ENCODE measurements at places on chromosomes 7 and 10.

DNA sequence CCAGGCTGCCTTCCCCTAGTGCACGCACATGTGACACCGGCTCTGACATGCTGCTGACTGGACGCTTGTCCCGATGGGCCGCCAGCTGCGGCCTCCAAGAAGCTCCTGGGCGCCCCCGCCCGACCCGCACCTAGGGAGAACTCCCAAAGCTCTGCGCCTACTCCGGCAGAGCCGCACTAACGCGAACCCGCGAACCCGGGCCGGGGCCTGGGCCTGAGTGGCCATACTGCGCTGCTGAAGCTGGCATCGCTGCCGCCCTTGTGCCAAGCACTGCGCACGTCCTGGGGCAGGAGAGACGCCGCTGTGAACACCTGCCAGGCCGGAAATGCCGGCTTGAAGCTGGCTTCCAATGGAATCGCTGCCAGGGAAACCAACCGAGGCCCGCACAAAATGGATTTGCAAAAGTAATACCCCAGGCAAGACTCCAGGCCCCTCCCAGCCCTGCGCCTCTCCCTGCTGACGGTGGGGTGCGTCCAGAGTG lies 85.1 kb downstream of the WASHC2A start:
- no peak overlapping the region for H3K27ac ChIP-seq
- H3K4me3 ChIP-seq, result no peak overlapping the region
- no peak for DNase-seq
- H3K4me1 ChIP-seq, result no peaks in the 10 kb centered on the region
- H3K36me3 ChIP-seq, result no peaks in the 10 kb centered on the region

DNA sequence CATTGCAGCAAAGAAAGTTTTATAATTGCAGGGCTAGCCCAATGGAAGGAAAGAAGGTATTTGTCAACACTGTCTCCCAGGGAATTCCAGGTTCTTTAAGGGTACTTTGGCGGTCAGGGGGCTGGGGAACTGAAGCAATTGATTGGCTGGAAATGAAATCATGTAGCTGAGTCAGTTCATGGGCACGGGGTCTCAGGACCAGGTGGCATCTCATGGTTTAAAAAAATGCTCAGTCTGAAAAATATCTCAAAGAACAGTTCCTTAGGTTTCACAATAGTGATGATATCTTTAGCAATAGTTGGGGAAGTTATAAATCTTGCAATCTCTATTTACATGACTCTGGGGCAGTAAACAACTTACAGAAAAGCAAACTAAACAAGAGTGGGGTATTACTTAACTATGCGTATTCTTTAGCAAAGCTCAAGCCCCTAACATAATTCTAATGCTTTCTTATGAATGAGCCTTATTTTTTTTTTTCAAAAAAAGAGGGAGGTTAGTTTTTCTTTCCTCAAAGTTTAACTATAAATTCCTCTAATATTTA lies 376.9 kb upstream of the NRG3 start:
- no peak for DNase-seq
- no peaks in the 10 kb centered on the region for H3K36me3 ChIP-seq
- no peak overlapping the region for H3K4me3 ChIP-seq
- H3K4me1 ChIP-seq, result no peaks in the 10 kb centered on the region

DNA sequence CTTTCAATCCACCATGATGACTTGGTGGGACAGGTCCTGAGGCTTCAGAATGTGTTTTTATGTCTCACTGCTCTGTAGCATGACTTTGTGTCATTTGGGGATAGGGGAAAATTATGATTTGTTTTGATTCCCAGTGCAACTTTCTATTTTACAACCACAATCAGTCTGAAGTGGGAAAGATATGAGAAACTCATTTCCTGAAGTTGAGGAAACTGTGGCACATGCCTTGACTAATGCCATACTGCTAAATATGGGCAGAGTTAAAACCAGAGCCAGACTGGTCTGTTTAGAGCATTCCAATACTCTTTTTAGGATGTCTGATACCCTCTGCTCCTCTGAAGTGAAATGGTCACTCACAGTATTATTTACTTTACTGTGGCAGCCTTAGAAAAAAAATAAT lies 307.7 kb downstream of the ADRA2A start:
- H3K4me1 ChIP-seq, result no peaks in the 10 kb centered on the region
- no peak overlapping the region for H3K27ac ChIP-seq
- H3K27me3 ChIP-seq, result no peaks in the 10 kb centered on the region

DNA sequence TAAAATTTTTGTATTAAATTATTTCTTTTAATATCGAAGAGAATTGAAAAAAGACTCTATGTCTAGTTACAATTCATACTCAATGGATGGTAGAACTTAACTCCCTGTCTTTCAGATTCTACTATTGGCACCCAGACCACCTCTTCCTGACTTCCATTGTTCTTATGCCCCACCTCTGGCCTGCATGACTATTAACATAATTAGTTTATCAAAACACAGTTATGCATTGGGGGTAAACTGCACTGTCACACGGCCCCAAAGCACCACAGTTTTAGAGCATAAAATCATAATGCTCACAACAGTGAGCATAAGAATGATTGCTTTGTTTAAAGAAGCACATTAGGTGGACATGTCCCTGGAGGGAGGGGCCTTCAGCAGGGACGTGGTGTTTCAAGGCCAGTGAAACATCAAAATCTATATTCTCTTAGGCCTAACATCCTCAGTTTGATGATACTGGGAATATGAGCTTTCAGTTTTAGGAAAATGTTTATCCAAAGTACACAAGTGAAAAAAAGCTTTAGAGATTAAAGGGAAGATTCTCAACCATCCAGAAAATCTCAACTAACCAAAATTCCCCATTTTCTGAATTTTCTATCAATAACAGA lies 79.8 kb downstream of the NRP1 start:
- peaks cover 32% of the 10 kb centered on the region for H3K36me3 ChIP-seq
- no peak overlapping the region for H3K4me3 ChIP-seq
- H3K4me1 ChIP-seq, result peaks cover 20% of the 10 kb centered on the region
- H3K27ac ChIP-seq, result no peak overlapping the region
- H3K27me3 ChIP-seq, result no peaks in the 10 kb centered on the region

- H3K36me3 ChIP-seq, result peaks cover 2% of the 10 kb centered on the region
- H3K4me1 ChIP-seq, result no peaks in the 10 kb centered on the region
- no peak overlapping the region for H3K27ac ChIP-seq
- DNase-seq, result no peak
Observed at GRCh38 chr7:92061154-92061553, 73.1 kb downstream of the CYP51A1 start.

GRCh38 chr7:94314413-94315410 lies 80.0 kb upstream of the COL1A2 start:
- no peaks in the 10 kb centered on the region for H3K27me3 ChIP-seq
- no peak overlapping the region for H3K27ac ChIP-seq
- peaks cover 3% of the 10 kb centered on the region for H3K4me1 ChIP-seq
- no peak overlapping the region for H3K4me3 ChIP-seq

GRCh38 chr10:59582058-59582457 lies 127.6 kb downstream of the SLC16A9 start:
- no peak overlapping the region for H3K27ac ChIP-seq
- H3K4me1 ChIP-seq, result peaks cover 3% of the 10 kb centered on the region
- DNase-seq, result no peak
- H3K27me3 ChIP-seq, result peaks cover 3% of the 10 kb centered on the region
- no peaks in the 10 kb centered on the region for H3K36me3 ChIP-seq

- no peaks in the 10 kb centered on the region for H3K4me1 ChIP-seq
- no peak for DNase-seq
- H3K36me3 ChIP-seq, result no peaks in the 10 kb centered on the region
- H3K27me3 ChIP-seq, result no peaks in the 10 kb centered on the region
Observed at GRCh38 chr7:133489906-133490305, 237.0 kb downstream of the EXOC4 start.

DNA sequence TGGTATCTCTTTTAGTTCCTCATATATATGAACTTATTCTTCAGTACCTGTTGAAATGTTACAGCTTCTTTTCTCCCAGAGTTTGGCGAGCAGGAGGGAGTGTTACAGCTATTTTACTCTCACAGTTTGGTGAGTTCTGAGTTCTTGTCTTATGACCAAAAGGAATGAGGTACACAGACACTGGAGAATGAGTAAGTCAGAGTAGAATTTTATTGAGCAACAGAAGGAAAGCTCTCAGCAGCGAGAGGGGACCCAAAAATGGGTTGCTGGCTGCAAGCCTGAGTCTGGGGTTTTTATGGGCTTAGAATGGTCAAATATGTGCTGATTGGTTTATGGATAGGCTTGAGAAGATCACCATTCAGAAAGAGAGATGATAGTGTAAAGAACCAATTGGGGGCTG lies 175.2 kb downstream of the CDK14 start:
- no peak overlapping the region for H3K27ac ChIP-seq
- no peaks in the 10 kb centered on the region for H3K27me3 ChIP-seq
- peak; percentile 61 for DNase-seq
- peaks cover 5% of the 10 kb centered on the region for H3K36me3 ChIP-seq

GRCh38 chr10:55287346-55287745 lies 486.3 kb upstream of the PCDH15 start:
- no peak for DNase-seq
- H3K27ac ChIP-seq, result no peak overlapping the region
- no peaks in the 10 kb centered on the region for H3K36me3 ChIP-seq
- H3K27me3 ChIP-seq, result no peaks in the 10 kb centered on the region
- H3K4me3 ChIP-seq, result no peak overlapping the region
- H3K4me1 ChIP-seq, result no peaks in the 10 kb centered on the region

- H3K36me3 ChIP-seq, result no peaks in the 10 kb centered on the region
- H3K4me1 ChIP-seq, result peaks cover 16% of the 10 kb centered on the region
- H3K27ac ChIP-seq, result no peak overlapping the region
- H3K27me3 ChIP-seq, result no peaks in the 10 kb centered on the region
Observed at GRCh38 chr10:73962386-73962785, 35.5 kb upstream of the VCL start.

DNA sequence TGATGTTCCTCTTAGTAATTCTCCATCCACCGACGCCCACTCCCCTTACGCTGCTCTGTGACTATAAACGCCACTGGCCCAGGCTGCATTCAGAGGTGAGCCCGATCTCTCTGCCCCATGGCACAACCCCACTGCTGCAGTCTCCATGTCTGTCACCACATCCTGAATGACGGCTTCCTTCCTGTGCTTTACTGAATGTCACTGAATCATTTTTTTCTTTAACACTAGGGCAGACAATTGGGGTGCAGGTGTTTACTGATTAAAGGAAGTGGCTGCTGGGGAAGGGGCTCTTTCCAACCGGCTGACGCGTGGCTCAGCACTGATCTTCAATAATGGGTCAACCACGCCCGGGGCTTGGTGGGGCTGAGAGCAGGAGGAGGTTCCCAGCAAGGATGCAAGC lies 208.3 kb downstream of the USP6NL start:
- no peak overlapping the region for H3K4me3 ChIP-seq
- H3K27me3 ChIP-seq, result no peaks in the 10 kb centered on the region
- DNase-seq, result no peak
- no peaks in the 10 kb centered on the region for H3K36me3 ChIP-seq

- no peaks in the 10 kb centered on the region for H3K4me1 ChIP-seq
- H3K27ac ChIP-seq, result no peak overlapping the region
- no peak for DNase-seq
- H3K4me3 ChIP-seq, result no peak overlapping the region
- no peaks in the 10 kb centered on the region for H3K36me3 ChIP-seq
Observed at GRCh38 chr7:80675090-80675489, 36.6 kb downstream of the CD36 start.

DNA sequence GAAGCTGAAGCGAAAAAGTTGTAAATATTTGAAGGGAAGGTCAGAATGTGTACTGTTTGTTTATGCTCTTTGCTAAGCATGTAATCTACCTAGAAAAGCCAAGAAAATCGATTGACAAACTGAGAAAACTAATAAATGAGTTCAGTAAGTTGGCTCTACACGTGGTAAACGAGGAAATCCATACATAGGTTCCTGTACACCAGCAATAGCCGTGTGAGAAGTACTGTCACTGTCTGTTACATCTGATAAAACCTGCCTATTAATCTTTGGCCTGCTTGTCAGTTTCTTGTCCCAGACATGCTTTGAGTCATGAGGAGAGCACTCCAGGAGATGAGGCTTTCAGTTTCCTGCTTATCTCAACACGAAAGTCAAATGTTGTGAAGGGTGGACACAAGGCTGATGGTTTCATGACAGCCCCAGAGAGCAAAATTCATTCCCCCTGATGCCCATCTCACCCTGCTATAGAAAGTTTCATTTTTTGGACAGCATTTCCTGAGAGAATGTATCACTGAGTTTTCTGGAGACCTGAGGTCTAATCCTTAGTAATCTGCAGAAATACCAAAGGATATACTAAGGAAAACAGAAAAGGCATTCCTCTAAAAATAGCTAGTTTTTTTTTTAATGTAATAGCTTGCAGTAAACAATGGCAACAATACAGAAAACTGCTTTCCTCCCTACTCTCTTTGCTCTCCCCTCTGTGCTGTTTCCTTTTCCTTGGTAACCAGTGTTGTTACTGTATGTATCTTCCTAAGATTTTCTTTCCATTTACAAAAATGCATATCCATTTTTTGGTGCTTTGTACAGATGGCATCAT lies 18.8 kb downstream of the BMPR1A start:
- H3K36me3 ChIP-seq, result no peaks in the 10 kb centered on the region
- peak; percentile 33 for DNase-seq

DNA sequence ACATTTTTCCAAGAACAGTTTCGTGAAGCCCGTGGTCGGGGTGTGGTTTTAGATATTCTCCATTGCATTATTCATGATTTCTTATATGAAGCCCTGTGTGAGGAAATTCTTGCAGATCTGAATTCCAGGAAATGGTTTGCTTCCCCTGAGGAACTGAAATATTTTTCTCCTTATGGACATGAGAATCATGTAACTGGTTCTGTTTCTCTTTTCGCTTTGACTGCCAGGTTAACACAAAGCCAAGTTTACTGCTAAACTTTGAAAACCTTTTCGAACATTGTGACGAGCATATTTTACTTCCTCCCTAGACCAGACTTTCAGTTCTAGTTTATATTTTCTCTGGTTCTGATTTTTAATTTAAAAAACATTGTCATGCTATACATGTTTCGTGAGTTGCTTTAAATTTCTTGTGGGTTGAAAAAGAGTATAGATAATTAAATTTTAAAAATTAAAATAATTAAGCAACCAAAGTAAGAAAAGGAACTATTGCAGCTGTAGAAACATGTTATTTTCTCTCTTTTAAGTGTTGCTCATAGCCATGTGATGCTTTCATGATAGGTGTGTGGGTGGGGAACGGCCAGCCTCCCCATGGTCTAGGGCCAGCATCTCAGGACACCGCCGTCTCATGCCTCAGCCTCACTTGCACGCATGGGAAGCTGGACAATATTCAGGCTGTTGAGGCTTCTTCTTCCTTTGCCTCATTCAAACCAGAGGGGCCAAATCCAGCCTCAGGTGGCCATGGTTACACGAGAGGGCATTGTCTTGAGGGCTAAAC lies 97.1 kb downstream of the CREB5 start:
- H3K4me3 ChIP-seq, result no peak overlapping the region
- H3K4me1 ChIP-seq, result no peaks in the 10 kb centered on the region
- no peaks in the 10 kb centered on the region for H3K27me3 ChIP-seq
- no peaks in the 10 kb centered on the region for H3K36me3 ChIP-seq

DNA sequence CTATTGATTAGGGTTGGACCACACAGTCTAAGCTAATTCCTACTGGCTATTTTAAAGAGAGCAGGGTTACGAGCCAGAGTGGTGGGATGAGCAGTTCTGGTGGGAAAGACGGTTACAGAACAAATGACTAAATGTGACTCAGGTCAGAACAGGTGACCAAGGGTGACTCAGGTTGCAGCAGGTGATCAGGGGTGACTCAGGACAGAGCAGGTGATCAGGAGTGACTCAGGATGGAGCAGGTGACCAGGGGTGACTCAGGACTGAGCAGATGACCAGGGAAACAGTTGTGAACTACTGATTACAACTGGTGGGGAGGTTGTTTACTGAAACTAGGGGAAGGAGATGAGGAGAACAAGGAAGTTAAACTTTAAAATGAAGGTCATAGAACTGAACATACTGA lies 366.3 kb downstream of the ABCA13 start:
- H3K4me3 ChIP-seq, result no peak overlapping the region
- no peaks in the 10 kb centered on the region for H3K4me1 ChIP-seq
- H3K36me3 ChIP-seq, result no peaks in the 10 kb centered on the region
- no peaks in the 10 kb centered on the region for H3K27me3 ChIP-seq
- no peak for DNase-seq
